ENCODE measurements at places on chromosomes 16 and 17. TPM values are rescaled to one million over a fixed set of nuclear protein-coding genes. Genes with fewer than 3 reads are reported as not detected.

DNA sequence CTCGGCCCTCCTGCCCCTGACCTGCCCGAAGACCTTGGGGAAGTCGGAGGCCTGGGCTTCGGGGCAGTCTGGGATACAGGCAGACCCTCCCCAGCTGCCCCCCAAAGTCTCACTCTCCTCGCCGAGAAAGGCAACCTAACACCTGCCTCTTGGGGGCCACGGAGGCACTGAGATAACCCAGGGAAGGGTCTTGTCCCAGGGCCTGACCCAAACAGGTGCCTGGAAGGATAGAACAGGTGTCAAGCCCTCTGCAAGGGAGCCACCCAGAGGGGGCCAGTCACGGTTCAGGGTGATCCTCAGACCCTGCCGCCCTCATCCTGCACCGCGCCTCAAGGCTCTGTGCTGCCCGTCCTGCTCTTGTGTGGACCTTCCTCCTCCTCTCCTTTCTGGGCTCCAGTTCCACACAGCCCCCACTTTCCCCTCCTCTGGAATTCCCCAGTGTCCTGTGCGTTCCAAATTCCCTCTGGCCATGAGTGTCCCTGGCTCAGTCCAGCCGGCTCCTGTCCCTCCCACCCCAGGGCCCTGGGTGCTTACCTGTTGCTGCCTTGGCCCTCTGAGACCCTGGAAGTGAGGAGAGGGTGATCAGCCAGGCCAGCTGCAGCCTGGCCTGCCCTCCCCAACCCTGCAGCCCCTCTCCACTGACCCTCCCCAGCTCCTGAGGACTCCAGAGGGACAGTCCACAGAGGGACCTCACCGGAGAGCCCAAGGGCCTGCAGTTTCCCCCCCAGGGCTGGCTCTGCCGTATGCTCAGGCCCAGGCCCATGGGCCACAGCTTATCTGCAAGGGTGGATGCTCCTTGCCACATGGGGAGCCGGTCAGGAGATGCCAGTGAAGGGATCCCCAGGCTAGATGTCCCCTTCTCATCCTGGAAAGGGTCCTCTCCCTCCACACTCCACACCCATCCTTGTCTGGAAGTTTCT lies 3.8 kb downstream of the PRSS27 start:
- no peak for DNase-seq

- DNase-seq: no peak
Measured at GRCh38 chr17:47311420-47311819, 12.3 kb upstream of the EFCAB13 start.

DNA sequence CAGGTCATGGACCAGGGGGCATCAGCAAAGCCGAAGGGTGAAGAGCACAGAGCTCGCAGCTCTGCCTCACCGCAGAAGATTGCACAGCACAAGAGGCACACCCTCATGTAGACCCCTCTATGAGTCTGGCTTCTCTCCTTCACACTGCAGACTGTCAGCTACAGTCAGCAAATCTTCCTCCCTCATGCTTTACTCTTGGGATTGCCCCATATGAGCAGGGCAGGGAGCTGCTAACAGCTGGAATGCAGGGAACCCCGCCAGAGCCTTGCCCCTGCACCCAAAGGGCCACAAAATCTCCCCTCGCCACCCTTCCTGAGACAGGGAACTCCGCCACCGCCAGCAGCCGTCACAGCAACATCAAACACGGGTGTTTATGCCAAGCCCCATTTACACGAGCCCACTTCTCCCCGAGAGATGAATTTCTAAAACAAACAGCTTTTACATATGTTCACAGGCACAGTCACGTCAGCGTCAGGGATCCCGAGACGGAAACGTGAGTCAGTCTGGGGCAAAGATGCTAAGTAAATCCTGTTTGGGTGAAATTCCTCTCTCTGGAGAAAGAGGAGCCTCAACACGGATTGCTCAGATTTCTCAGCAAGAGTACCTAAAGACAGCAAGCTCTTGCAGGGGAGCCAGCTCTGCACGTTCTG lies 121.9 kb downstream of the CDYL2 start:
- DNase-seq: no peak

GRCh38 chr17:42092939-42093338 lies 5.3 kb downstream of the ZNF385C start:
- DNase-seq: no peak

- DNase-seq: no peak
Measured at GRCh38 chr16:84138500-84138823, 6.5 kb downstream of the HSDL1 start.

GRCh38 chr17:49971199-49971847 lies 2.3 kb downstream of the DLX4 start:
- DNase-seq: no peak

DNA sequence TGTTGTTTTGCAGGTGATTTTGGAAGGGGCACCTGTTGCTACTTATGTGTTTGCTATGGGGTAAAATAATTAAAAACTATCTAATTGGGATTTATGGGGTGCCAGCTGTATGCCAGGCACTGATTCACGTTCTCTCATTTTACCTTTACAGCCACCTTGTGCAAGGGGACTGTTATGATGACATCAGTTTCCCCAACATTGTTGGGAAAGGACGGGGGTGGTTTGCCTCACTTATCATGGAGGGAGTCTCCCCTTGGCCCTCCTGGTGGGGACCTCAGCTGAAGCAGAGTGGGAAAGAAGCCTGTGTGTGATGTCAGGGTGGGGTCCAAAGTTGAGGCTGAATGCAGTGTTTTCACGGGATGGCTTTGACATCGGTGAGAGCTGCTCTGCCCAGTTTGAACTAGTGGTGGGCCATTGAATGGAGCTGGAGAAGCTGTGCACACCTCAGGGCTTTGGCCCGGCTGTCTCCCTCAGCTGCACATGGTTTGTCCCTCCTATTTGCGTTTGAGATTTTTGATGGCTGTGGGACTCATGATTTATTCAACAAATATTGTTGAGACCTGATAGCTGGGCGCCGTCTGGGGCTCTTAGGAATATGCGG lies 36.1 kb downstream of the CMIP start:
- no peak for DNase-seq

- DNase-seq: no peak
Measured at GRCh38 chr17:27513849-27514248, 57.6 kb downstream of the KSR1 start.

DNA sequence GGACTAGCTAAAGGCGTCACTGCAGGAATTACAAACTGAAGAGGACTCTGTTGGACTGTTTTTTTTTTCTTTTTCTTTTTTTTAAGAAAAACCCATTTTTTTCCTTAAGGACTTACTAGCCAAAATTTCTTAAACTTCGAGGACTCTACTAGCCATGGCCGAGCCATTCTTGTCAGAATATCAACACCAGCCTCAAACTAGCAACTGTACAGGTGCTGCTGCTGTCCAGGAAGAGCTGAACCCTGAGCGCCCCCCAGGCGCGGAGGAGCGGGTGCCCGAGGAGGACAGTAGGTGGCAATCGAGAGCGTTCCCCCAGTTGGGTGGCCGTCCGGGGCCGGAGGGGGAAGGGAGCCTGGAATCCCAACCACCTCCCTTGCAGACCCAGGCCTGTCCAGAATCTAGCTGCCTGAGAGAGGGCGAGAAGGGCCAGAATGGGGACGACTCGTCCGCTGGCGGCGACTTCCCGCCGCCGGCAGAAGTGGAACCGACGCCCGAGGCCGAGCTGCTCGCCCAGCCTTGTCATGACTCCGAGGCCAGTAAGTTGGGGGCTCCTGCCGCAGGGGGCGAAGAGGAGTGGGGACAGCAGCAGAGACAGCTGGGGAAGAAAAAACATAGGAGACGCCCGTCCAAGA lies 878 bp downstream of the HEXIM1 start:
- DNase-seq: no peak

DNA sequence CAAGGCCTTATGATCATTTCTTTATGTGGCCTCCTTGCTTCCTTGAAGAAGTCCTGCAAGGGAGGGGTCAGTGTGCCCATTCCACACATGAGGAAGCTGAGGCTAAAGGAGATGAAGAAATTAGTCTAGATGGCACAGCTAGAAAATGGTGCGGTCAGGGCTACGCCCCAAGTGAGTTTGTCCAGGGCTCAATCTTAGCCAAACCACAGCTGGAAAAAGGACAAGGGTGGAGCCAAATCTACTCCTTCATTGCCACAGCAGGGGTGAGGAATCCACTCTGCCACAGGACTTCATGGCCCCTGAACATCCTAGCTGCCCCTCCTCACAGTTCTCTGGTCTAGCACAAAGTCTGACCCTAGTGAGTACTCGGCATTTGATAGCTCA lies 16.2 kb downstream of the BEAN1 start:
- no peak for DNase-seq

GRCh38 chr17:17540935-17541639 lies 44.9 kb upstream of the RASD1 start:
- no peak for DNase-seq

GRCh38 chr16:84059946-84060901 lies 17.6 kb upstream of the SLC38A8 start:
- no peak for DNase-seq

GRCh38 chr17:68603027-68603426 lies 1.9 kb upstream of the FAM20A start:
- no peak for DNase-seq

DNA sequence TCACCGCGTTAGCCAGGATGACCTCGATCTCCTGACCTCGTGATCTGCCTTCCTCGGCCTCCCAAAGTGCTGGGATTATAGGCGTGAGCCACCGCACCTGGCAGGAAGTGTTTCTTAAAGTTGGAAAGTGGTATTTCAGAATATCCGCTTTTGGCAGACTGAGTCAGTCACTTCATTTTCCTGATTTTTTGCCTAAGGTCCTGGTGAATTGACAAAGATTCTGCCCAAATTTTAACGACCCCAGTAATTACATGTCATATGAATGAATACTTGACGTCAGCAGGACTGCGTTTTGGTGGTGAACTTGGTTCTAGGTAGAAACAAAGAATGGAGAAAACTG lies 4.5 kb upstream of the BRCA1 start:
- DNase-seq: no peak

DNA sequence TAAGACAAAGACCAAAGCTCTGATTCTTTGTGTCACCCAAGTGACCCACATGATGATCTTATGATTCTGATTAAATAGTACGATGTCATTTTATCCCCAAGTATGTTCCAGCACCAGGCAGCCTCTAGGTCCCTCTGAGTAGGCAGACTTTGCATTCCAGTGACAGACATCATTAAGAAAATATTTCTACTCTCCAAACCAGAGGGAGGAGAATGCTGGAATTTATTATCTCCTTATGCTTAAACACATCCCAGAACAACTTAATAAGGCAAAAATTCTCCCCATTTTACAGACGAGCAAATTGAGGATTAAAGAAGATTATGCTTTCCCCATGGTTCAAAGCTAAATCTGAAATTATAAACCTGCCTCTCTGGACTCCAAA lies 192.8 kb upstream of the CDH11 start:
- DNase-seq: no peak

DNA sequence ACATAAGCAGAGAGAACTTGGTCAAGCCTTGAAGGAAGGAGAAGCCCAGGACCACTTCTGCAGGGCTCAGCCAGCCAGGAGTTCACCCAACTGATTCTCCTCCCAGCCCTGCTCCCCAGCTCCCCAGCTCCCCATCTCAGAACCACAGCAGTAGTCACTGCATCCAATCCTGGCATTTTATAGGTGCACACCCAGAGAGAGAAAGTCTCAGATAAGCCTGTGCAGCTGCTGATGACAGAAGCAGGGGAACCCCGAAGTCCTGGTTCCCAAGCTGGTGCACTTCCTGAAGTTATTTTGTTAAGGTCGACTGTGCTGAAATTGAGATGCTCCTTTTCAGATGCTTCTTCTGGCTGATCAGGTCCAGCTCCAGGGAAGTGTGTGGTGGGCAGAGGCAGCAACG lies 6.6 kb downstream of the RNF112 start:
- DNase-seq: no peak

GRCh38 chr16:55284718-55285099 lies 39.3 kb upstream of the IRX6 start:
- no peak for DNase-seq

CCL22 gene
- total RNA-seq: not detected

AMFR gene
- 119 TPM for total RNA-seq

SGCA gene
- not detected for total RNA-seq

SPNS2 gene
- 110 TPM for total RNA-seq

PRSS27 gene
- total RNA-seq: 0.29 TPM

AATK gene
- 0.87 TPM for total RNA-seq
